Right cardiac atrium (tissue), 5 donors: ENCODE measurements at places on chromosomes 3 and 15.

DNA sequence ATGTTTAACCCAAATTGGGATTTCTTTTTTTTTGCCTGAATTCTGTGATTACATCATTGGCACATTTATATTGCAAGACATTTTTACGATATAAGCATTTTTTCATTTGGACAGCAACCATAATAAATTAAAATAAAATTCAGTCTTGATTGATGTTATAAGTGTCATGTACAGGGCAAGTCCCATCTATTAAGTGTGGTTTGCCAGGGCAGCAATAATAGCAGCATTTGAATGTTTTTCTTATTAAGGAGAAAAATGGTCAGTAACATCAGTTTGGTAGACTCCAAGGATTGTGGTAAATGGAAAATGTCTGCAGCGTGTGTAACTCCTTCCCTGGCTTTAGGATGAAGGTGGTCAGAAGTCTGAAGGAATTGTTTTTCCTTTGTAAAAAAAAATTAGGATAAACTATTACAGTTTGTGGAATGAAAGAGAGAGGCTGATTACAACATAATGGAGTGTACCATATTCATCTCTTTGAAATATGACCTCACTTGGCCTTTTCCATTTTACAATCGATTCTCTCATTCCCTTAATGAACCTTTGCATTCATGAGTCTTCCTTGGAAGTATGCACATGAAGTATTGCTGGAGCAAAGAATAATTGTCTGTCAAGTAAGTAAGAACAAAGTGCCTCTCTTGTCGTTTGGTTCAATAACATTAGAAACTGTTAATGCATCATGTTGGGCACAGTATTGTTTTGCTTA is 405.4 kb upstream of the THRB start:
- no peak for DNase-seq

DNA sequence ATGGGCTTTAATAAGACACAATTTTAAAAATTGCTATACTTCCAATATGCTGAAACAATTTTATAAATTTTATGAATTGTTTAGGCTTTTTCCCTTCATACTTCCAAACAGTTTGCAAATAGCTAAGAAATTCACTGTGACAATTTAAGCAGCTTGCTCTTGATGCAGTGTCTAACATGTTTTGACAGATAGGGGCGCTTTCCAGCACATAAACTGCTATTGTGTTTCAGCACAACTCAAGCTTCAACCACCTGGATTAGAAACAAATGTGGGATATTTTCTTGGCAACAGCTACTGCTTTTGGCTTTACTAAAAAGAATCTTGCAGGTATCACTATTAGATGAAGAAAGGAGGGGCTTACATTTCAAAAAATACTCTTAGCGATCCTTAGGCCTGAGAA is 565.8 kb upstream of the DPPA4 start:
- DNase-seq, result no peak

- DNase-seq, result no peak
These were observed 22.8 kb upstream of the ELP6 start for GRCh38 chr3:47536221-47536891.

DNA sequence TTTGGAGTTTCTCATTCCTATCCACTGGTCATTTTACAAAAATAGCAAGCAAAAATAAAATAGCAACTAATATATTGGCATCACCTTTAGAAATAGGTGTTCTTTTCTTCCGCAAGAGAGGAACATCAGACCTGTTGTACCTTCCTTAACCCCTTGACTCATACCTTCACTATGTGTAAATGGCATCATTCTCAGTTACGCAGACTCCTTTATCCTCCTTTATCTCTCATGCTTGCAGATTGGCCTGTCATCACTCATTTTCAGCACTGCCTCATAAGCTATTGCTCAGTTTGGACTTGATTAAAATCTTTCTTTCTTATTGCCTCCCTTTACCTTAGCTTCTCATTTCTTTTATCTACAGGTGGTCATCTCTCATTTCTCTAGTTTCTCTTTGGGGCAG is 21.4 kb downstream of the ARHGEF26 start:
- no peak for DNase-seq

DNA sequence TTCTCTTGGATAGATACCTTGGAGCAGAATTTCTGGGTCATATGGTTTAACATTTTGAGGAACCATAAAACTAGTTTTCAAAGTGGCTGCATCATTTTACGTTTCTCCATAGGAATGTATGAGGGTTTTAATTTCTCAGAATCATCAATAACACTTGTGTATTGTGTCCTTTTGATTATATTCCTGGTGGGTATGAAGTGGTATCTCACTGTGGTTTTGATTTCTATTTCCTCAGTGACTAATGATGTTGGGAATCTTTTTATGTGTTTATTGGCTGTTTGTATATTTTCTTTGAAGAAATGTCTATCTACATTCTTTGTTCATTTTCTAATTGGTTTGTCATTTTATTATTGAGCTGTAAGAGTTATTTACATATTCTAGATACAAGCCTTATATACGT is 28.8 kb downstream of the CDIN1 start:
- DNase-seq, result no peak

DNA sequence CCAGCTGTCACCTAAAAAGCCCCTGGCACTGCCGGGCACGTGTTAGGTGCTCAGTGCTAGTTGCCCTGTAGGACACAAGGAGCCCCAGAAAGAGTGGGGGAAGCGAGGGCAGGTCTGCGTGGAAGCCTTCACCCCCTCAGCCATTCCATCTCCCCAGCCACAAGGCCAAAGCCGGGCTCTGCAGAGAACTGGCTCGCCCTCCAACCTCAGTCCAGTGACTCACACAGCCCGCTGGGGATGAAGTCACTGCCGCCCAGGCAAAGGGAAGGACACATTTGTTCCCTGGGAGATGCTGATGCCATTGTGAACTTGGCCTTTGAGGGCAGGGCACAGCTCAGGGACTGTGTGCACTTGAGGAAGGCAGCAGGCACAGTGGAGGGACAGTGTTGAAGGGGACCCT is 48.1 kb downstream of the IQSEC1 start:
- DNase-seq, result peak; percentile 79

DNA sequence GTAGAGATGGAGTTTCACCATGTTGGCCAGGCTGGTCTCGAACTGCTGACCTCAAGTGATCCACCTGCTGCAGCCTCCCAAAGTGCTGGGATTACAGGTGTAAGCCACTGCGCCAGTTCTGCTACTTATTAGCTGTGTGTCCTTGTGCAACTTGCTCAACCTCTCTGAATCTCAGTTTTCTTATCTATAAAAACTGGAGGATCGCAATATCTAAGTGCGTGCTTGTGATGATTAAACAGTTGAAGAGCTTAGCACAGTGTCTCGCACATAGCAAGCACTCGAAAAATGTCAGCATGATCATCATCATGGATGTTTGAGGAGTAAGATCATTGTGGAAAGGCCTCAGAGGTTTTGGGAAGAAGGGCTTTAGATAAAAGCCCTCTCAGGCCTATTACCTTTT is 10.8 kb downstream of the CLCN2 start:
- DNase-seq, result no peak

DNA sequence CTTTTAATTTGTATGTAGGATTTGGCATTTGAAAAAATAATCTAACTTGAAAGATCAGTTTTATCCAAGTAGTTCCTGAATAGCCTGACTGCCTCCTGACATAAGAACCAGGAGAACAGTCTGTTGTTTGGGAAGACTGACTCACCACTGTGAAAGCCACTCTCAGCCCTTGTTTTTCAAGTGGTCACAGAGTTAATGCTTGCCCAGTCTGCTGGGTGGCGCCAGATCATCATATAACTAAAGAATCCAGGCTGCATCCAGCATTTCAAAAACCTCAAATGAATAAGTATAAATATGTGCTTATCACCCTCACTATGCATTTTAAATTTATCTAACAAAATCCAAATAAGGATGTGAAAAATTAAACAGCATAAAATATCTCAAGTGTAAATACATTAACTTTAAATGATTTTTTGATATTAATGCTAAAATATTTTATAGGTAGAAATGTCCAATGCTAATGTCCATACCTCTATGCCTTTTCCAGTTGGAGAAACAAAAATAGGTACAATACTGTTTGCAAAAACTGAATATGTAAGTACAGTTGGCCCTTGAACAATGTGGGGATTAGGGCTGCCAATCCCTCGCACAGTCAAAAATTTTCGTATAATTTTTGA is 26.9 kb upstream of the ZBBX start:
- peak; percentile 14 for DNase-seq

- no peak for DNase-seq
These were observed 60.0 kb upstream of the GADL1 start for GRCh38 chr3:30954426-30954825.

DNA sequence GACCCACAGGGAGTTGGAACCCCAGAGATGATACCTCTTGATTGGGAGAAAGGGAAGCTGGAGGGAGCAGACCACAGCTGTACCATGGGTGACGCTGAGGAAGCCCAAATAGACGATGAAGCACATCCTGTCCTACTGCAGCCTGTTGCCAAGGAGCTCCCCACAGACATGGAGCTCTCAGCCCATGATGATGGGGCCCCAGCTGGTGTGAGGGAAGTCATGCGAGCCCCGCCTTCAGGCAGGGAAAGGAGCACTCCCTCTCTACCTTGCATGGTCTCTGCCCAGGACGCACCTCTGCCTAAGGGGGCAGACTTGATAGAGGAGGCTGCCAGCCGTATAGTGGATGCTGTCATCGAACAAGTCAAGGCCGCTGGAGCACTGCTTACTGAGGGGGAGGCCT is 201.1 kb downstream of the AKAP13 start:
- peak; percentile 84 for DNase-seq

DNA sequence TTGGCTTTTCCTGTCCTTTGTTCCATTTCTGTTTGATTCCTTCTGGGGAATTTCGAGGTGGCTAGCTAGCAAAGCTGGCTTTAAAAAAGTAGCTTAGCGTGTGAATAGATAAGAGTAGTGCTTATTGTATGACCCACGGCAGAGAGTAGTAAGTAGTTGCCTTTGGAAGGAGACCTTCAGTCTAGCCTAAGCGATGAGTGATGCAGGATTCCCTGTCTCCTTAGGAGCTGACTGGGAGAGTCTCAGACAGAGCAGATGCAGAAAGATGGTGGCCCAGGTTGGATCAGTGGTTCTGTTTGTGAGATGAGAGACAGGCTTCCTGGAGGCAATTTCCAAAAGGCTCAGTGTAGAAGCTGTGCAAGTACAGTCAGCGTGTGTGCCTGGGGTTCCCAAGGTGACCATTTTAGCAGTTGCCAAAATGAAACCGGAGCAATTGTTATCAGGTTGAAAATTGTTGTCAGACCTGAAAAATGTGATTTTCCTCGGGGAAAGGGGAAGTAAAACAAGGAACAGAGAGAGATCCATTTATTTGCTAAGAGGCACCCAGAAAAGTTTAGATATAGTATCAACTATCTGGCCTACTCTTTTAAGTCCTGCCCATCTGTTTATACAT is 681 bp upstream of the IL5RA start:
- DNase-seq, result no peak

GRCh38 chr15:101250873-101251829 is 697 bp downstream of the CHSY1 start:
- DNase-seq, result peak; percentile 73

DNA sequence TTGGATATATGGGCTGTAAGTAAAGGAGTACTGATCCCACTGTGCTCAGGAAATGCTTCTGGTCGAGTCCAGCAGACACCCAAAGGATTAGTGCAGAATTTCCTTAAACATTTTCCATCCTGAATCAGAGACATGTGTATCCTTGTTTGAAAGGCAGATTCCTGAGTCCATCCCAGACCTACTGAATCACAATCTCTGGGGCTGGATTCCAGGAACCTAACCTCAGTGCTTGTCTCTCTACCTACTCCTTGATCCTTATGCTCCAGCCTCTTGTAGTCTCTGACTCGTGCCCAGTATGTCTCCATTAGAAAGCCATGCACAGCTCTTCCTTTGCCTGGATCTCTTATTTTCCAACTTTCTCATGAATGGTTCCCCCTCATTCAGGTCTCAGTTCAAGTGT is 585.8 kb downstream of the NLGN1 start:
- DNase-seq, result no peak

DNA sequence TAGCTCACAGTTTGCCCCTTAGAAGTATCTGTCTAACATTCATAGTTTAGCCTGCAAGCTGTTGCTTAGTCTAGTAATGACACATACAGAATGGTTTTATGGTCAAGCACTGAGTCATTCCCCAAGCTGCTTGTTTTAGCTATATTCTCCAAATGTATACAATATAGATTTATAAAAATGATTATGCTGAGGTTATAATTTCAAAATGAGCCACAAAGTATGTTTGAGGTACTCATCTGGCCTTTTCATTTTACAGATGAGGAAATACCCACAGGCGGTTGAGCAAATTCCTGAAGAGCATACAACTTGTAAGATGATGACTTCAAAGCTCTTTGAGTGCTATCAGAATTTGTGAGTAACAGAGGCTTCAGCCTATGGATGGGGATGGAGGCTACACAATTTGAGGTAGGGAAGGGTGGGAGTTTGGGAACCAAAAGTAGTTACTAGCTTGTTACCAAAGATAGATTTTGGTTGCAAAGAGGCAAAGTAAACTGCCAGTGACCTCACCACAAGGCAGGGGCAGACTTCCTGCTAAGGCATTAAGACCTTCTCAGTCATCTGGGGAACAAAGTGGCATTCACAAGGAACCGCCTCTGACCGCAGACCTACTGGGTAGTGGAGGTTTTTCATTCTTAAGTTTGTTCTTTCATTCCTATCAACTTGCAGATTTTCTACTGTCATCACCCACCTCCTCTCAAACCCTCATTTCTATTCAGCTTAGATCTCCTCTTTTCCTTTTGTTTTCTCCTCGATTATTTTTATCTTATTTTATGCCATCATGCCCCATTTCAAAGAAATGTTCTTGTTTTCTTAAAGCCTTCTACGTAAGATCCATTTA is 257.2 kb upstream of the NECTIN3 start:
- DNase-seq, result no peak

GRCh38 chr3:149701977-149702350 is 44.1 kb upstream of the WWTR1 start:
- no peak for DNase-seq

- DNase-seq, result no peak
These were observed 110.4 kb downstream of the ADAMTSL3 start for GRCh38 chr15:83764201-83764838.

DNA sequence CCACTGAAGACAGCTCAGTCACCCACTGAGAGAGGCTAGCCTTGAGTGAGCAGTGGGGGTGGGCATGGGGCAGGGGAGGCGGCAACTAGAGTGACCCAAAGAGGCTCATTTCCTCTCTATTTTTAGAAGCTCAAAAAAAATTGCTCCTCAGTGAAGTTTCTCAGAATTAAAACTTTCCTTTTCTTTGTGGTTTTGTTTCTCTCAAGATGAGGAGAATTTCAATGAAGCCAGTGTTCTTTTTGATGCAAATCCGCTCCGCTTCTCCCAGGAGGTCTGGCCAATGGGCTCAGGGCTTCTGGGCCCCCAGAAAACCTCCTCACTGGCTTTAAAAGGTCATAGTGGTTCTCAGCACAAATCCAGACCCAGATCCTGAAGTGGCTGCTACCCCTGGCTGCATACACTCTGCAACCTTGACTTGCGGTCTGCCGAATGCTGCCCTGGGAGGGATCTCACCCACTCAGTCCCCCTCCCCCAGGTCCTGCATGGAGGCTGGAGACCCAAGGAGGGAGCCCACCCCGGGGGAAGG is at the start of gene ACSBG1:
ACSBG1 (minus strand) TSS at position 51 of the 526 bp plus-strand sequence. CDS start 64 bp downstream, outside the sequence.
- no peak for DNase-seq

DNA sequence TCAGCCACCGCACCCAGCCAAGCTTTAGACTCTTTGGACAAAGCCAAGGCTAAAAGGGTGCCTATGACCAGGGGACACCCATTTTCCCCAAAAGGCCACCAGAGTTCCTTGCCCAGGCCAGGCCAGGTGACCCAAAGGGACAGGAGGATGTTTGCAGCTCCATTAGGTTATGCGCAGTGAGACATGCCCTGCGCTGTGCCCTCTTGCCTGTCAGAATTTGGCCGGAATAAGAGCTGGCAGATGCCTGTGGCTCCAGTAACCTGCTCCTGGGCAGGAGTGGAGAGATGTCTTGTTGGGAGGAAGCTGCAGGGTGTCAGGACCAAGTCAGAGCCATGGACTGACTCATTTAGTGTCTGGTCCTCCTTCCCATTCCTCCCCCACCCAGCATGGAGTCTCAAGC is 20.5 kb downstream of the DNASE1L3 start:
- DNase-seq, result no peak
